Activated naive CD8-positive, alpha-beta T cell treated with anti-CD3 and anti-CD28 coated beads for 36 hours (primary cell): ENCODE measurements at places on chromosomes 1 and 21.

DNA sequence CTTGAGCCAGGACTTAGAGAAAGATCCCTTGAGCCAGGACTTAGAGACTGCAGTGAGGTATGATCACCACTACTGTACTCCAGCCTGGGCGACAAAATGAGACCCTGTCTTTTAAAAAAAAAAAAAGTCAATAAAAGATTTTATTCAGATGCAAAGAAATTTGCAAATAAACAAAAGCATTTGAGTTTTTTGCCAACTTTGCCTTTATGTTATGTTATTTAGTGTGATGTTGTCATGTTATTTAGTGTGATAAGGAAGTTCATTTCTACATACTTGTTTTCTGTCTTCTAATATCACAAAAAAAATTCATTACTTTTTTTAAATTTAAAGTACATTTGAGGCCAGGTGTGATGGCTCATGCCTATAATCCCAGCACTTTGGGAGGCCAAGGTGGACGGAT lies 9.0 kb downstream of the RAD54L start:
- DNase-seq, result no peak

DNA sequence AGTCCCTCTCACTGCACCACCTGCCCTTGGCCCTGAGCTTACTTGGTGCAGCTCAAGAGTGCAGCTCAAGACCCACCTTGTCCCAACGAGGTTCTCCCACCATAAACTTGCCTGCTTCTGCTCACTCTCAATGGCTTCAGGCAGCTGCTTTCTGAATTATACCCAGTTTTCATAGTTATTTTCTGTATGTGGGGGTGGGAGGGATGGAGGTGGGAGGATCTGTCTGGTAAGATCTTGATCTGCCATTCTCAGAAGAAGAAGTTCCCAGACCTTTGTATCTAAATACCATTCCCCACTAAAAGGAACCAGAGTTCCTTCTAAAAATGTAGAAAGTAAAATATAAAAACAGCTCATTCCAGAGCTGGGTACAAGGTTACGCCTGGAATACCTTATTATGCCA lies 111.5 kb downstream of the SIM2 start:
- no peak for DNase-seq

DNA sequence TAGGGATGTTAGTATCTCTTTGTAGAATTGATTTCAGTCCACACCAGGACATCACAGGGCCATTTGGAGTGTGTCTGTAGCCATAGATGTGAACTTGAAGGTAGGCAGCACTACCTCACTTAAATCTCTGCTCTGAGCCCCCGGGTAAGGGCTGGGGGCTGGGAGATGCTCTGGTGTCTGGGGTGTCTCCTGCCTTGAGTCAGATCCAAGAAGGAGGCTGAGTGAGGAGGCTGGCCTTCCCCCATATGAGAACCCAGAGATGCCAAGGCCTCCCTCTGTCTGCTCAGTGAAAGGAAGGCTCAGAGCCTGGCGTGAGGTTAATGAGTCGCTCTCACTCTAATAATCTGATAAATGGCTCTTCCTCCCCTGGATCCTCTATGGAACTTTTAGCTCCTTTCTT lies 161.6 kb downstream of the ACTL8 start:
- DNase-seq, result no peak

- no peak for DNase-seq
Observed at GRCh38 chr1:99018313-99018712, 13.7 kb upstream of the PLPPR5 start.

GRCh38 chr1:187837787-187838186 lies 1009.0 kb downstream of the PLA2G4A start:
- DNase-seq, result no peak

- DNase-seq, result no peak
Observed at GRCh38 chr1:24403806-24404205, 9.8 kb downstream of the STPG1 start.

DNA sequence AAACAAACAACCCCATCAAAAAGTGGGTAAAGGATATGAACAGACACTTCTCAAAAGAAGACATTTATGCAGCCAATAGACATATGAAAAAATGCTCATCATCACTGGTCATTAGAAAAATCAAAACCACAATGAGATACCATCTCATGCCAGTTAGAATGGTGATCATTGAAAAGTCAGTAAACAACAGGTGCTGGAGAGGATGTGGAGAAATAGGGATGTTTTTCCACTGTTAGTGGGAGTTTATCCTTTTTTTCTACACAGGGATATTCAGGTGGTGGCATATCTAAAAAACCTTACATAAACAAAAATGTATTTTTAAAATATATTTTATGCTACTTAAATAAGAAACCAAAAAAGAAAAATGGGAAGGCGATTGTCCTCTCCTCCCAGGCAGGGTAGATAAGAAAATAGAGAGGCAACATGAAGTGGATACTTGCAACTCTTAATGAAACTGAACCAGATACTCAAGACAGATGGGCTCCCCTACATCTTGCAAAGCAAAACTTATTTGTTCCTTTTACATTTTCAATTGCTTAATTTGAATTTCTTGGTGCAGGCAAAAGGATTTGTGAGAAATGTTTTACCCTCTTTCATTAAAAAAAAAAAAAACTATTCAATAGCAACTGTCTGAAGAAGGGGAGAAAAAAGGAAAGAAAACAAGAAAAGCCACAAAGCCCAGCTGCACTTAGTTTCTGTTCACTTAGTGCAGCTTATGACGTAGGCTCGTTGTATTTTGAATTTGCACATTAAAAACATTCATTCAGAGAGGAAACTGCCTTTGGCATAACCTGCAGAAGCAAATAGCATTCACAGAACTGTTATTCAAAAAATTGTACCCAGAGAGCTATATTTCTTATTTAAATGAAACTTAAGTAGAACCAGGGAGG lies 36.9 kb upstream of the RGS1 start:
- DNase-seq, result no peak

GRCh38 chr21:44057960-44058651 lies 46.0 kb downstream of the TRAPPC10 start:
- DNase-seq, result peak; percentile 21

- no peak for DNase-seq
Observed at GRCh38 chr1:91609551-91609950, 108.9 kb downstream of the CDC7 start.

- no peak for DNase-seq
Observed at GRCh38 chr21:39685236-39685635, 59.7 kb upstream of the IGSF5 start.

DNA sequence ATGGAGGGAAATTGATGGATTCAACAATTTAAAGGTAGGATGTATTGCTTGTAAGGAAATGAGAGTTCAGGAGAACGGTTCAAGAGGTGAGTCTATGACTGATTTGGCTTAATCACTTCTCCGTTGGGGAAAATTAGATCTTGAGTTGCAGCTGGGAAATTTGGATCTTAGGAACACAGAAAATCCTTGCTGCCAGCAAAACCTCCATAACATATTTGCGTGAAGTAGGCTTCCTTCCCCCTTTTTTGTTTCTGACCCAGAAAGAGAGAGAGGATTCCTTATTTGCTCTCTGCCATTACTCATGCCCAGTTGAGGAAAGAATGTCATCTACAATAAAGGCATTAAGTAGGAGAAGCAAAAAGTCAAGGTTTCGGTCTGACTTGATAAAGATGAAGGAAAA lies 73.5 kb upstream of the PDC start:
- no peak for DNase-seq

DNA sequence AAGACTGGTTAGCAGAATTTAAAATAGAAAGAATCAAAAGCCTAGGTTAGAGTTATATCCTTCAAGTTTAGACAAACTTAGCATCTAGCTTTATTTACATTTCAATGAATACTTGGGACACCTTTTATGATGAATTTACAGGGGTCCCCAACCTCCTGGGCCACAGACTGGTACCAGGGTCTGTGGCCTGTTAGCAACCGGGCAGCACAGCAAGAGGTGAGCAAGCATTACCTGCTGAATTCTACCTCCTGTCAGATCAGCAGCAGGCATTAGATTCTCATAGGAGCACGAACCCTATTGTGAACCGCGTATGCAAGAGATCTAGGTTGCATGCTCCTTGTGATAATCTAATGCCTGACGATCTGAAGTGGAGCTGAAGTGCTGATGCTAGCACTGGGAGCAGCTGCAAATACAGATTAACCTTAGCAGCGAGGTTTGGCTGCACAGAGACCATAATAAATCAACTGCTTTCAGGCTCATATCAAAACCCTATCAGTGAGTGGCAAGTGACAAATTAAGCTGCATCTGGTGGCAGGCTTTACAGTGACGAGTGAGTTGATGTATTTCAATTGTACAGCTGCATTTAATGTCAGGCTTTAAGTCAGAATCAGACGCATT lies 82.0 kb downstream of the UCHL5 start:
- no peak for DNase-seq

- no peak for DNase-seq
Observed at GRCh38 chr1:171470726-171471125, 14.6 kb upstream of the PRRC2C start.

DNA sequence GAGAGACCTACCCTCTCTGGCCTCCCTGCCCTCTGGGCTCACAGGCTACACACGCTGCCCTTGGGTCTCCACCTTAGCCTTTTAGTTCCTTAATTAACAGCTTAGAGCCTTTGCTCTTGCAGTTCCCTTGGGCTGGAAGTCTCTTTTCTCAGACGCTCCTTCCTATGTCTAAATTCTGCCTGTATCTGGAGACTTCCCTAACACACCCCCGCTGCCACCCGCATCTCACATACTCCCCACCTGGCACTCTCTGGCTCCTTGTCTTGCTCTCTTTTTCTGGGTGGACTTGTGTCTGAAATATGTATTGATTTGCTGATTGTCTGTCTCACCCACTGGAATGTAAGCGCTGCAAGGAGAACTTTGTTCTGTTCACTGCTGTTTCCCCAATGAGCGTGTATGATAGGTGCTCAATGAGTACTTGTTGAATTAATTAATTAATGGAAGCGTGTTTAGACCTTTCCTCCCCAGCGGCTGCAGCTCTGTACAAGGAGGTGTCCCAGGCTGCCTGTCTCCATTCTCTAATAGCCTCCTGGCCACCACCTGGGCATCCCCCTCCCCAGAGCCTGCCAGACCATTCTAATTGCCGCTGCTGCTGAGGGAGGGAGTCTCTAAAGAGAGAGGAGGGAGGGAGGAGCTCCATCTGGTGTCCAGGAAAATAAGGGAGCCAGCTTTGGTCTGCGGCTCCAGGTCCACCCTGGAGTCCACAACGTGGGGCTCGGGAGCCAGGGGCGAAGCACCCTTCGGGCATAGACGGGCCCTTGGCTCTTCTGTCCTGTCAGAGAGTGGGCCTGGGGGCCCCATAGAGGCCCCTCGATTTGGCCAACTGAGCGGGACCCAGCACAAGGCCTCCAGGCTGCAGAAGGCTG lies 95.4 kb downstream of the RNF220 start:
- no peak for DNase-seq

DNA sequence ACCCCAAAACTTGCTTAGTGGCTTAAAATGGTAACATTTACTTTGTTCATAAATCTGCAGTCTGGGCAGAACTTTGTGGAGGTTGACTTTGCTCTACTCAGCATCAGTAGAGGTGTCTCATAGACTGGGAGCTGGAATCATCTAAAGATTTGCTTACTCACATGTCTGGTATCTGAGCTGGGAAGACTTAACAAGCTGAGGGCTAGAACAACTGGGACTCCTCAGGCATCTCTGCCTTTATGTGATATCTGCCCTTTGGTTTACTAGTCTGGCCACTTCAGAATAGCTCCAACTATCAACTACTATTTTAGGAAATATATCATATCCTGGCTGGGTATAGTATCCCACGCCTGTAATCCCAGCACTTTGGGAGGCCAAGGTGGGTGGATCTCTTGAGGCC lies 82.5 kb downstream of the C4BPA start:
- no peak for DNase-seq

DNA sequence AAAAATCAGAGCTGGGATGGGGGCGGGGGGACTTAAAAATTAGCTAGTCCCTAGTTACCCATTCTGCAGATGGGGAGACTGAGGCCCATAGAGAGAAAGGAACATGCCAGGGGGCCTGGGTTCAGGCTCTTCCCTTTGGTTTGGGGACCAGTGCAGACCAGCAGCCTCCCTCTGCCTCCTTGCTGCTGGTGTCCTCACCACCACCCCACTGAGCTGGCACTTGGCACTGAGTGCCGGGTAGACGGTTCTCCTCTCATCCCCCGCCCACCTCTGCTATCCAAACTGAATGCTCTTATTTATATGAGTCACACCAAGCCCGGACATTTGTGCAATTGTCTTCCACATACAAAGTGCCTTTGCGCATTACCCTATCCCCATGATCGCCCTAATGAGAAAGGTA lies 39.2 kb downstream of the CAMK2N1 start:
- no peak for DNase-seq

DNA sequence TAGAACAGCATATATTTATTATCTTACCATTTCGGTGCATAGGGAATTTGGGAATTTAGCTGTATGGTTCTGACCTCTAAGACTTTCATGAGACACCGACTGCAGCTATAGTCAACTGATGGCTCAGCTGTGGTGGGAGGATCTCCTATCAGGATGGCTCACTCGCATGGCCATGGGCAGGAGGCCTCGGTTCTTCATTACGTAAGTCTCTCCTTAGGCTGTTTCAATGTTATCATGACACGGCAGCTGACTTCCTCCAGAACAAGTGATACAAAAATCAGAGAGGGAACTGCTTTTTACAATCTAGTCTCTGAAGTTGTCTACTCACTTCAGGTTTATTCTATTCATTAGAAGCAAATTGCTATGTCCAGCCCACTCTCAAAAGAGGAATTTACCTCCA lies 13.3 kb upstream of the CAPN8 start:
- DNase-seq, result no peak

DNA sequence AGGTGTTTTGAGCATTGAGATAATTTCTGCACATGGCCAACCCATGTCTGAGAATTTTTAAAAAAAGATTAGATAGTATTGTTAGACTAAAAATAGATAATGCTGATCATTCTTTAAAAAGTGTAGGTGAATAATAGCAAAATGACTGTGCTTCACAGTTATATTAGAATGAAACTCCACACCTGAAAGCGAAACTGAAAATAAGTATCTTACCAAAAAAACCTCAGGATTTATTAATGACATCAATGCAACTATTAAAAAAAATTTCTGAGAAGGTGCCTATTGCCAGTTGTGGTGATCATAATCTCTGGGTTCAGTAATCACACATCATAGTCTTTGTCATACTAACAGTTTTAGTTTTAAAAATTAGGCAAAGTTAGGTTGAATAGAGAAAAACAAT lies 36.5 kb downstream of the PLA2G4A start:
- DNase-seq, result no peak

DNA sequence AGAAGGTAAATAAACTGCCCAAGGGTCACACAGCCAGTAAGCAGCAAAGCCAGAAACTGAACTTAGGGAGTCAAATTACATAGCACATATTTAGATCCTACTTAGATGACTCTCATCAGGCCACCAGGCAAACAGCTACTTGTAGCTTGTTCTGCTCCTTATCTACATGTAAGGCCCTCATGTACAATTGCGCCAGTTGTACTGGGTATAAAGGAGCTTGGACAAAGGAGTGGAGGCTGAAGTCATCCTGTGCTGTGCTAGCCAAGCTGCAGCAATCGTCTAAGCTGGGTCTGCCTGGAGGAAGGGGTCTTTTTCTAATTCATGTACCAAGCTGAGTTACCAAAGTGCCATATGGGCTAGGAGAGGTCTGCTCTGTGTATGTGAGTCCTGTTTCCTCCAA lies 12.8 kb downstream of the ETNK2 start:
- DNase-seq, result no peak
